Stimulated activated CD4-positive, alpha-beta T cell treated with anti-CD3 and anti-CD28 coated beads, TNF-alpha, amount 100 ng/mL, for 24 hours (primary cell): ENCODE measurements at places on chromosomes 16 and 17.

- peak; percentile 14 for DNase-seq
Measured at GRCh38 chr17:751269-752001, 629 bp downstream of the GEMIN4 start.

GRCh38 chr17:36679815-36680467, 78.6 kb downstream of the MRM1 start:
- DNase-seq = no peak

DNA sequence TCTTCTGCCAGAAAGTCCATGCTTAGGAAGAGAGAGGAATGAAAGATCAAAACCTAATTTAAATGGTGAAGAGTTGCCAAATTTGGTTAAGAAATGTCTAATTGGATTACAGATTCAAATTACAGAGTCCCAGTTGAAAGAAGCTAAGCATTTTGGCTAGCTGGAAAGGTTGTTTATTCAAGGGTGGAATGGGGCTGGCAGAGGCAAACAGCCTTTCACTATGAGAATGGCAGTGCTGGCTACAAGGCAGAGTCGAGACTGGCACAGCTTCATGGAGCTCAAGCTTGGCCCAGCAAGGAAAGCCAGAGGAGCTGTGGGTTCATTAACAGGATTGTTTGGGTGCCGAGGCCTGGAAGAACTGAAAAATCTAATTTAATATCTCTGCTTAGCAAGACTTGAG, 13.6 kb downstream of the MAP3K3 start:
- no peak for DNase-seq

DNA sequence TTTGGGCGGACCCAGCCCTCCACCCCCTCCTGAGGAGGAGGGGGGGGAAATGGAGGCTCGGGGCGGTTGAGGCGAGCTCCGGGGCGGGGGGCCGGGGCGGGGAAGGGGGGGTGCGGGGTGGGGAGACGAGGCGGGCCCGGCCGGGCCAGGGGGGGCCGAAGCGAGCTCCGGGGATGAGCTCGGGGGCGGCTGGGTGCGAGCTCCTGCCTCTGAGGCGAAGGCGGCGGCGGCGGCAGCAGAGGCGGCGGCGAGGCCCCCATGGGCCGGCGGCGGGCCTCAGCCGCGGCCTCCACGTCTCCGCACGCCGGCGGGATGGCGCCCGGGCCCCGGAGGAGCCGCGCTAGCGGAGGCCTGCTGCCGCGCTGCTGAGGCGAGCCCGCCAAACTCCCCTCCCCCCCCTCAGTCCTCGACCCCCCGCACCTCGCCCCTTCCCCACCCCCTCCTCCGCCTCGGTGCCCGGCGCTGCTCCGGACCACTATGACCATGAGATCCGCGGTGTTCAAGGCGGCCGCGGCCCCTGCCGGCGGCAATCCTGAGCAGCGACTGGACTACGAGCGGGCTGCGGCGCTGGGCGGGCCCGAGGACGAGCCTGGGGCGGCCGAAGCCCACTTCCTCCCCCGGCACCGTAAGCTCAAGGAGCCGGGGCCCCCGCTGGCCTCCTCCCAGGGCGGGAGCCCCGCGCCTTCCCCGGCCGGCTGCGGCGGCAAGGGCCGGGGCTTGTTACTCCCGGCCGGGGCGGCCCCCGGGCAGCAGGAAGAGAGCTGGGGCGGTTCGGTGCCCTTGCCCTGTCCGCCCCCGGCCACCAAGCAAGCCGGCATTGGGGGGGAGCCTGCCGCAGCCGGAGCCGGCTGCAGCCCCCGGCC, 596 bp downstream of the MSL1 start:
- DNase-seq = no peak

- no peak for DNase-seq
Measured at GRCh38 chr17:56440419-56440818, 153.1 kb upstream of the NOG start.

GRCh38 chr17:3888343-3889171, 4.3 kb downstream of the CAMKK1 start:
- no peak for DNase-seq

GRCh38 chr17:15247891-15248529, 17.1 kb downstream of the PMP22 start:
- no peak for DNase-seq

- DNase-seq = peak; percentile 52
Measured at GRCh38 chr17:18184143-18185031, 759 bp downstream of the ALKBH5 start.

DNA sequence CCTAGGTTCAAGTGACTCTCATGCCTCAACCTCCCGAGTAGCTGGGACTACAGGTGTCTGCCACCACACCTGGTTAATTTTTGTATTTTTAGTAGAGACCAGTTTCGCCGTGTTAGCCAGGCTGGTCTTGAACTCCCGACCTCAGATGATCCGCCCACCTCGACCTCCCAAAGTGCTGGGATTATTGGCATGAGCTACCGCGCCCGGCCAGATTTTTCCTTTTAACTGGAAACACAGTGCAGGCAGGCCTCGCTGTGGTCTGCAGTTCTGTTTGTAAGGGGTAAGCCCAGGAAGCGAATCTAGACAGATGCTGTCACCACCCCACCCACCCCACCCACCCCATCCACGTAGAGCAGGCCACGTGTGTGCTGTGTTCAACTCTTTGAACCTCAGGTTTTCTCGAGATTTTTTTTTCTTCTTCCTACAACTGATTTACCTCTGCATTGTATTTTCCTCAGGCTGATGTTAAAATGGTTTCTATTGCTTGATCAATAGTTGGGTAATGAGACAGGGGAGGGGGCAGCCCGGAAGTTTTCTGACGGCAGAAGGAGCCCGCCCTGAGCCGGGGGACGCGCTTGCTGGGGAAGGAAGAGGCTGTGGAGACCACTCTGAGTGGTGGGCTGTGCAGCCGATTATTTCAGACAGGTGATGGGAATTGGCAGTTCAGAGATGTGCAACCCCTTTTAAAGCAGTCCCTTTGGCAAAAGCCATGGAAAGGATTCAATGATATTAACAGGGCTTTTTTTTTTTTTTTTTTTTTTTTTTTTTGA, 72.9 kb downstream of the DNAH17 start:
- no peak for DNase-seq

DNA sequence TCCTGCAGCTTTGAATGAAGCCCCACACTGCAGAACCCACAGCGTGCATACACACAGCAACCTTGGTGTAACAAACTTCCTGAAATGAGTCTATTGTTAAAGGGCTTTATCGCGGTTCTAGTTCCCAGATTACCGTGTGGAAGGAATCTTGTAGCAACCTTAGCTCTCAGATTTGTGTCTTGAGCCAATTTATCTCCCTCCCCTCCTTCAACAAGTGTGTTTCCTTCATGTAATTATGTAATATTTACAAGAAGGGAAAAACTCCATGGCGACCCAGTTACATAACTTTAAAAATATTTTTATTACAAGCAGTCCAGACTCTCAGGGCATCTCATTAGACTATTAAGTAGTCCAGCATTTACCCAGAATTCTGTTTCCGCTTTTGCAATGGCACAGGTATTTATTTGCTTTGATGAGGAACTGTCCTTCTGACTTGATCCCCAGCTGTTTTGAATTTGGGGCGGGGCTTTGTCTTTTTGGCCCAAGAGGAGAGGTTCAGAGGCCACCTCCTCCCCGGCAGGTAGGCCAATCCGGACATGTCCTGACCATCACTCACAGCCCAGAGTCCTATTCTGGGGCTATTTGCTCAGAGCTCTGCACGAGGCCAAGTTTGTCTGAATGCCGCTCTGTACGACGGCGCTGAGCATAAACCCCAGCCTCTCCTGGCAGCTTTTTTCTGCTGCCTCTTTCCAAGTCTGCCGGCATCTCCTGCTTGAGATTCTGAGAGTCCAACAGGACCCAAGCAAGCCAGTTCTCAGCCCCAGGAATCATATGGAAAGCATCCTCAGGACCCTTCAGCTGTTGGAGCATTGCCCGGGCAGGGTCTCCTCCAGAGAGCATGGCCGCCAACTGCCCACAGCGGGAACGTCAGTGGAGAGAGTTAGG, 35.6 kb downstream of the CLEC16A start:
- DNase-seq = no peak

- DNase-seq = peak; percentile 44
Measured at GRCh38 chr16:69566240-69566980, 644 bp downstream of the NFAT5 start.

DNA sequence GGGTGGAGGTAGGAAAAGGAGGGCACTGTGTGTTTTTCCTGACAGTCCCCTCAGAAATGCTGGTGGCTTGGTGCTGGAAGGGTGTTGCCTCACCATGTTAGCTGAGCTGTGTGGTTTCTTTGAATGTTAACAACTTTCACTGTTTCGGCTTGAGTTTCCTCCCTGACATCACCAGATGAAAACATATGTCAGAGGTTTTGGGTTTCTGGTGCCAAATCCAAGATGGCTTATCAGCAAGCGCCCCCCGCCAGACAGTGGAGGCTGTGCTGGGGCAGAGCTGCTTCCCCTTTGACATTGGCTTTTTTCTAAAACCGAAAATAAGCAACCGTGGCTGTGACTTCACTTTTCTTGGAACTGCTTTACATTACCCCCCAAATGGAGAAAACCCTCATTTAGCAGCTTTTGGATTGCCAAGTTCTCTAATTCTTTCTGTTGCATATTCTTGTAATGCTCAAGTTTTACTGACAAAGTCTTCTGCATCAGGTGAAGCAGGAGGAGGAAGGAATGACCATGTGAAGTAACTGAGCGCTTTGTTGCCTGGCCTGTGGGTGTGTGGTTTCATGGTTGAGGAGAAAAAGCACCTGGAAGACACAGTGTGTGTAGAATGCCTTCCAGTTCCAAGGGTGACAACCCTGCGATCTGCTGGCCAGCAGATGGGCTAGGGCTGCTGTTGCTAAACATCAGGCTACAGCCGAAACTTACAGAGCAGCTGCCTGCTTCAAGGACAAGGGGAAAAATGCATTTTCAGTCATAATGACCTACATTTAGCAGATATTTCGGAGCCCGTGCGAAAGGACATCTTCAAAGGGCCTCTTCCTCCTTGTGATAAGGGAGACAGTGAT, 9.7 kb downstream of the RMI2 start:
- peak; percentile 54 for DNase-seq

DNA sequence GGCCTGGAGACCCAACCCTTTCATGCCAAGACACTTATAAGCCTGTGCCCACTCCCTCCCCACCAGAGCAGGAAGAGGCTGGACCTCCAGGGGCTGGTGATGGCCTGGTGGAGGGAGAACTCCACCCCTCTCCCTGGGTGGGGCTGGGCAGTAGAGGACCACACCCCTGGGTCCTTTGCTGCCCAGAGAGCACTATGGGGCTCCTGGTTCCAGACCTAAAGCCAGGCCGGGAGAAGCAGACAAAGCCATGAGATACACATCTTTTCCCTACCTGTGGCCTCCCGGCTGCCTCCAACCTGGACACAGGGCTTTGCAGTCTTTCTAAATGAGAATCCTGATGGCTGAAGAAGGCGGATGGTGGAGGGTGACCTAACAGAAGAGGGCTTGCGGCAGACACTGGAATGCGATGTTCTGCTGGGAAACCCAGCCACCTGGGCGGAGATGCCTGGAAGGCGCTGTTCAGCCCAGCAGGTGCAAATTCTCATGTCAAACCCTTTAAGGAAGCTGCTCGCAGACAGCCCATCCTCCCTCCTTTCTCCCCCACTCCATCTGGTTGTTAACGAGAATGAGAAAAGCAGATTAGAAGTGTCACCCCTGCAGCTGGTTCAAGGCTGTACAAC, 43.9 kb upstream of the KIFC3 start:
- DNase-seq = no peak

DNA sequence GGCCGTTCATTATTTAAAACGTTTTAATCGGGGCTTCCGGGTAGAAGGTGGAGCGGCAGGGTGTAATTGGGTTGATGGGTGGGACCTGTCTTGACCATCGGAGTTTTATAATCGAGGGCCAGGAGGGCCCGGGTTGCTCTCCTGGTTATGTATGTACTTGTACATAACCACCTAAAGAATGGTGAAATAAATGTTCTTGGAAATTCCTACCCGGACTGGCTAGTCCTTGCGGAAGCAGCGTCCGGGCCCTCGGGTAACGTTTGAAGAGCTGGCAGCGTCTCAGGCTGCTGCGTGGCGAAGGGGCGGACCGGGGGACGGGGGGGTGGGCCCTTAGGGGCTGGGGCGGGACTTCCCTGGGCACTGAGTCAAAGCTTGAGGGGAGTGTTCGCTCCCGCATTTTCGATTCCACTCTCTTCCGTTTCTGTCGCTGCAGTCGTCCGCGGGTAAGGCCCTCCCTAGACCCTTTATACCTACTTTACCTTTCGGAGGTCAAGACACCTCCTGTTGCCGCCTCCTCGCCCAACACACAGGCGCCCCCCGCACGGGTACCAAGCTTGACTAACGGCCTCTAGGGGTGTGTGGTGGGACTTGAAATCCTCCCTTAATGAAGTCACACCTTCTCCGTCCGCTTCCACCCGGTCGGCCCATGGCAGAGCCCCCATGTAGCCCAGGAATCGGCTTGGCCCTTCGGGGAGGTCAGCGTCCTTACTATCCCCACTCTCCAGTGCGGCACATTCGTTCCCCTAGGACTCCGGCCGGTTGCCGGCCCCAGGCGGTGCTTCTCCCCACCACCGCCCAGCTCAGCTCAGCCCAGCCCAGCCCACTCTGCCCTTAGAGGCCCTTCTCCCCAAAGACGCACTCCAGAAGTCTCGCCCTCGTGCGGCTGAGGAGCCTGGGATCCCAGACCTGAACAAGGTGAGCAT, at the start of gene TMEM106A:
TMEM106A (plus strand) TSS at position 396 of the 923 bp plus-strand sequence. CDS start 1,167 bp downstream, outside the sequence.
- peak; percentile 47 for DNase-seq

DNA sequence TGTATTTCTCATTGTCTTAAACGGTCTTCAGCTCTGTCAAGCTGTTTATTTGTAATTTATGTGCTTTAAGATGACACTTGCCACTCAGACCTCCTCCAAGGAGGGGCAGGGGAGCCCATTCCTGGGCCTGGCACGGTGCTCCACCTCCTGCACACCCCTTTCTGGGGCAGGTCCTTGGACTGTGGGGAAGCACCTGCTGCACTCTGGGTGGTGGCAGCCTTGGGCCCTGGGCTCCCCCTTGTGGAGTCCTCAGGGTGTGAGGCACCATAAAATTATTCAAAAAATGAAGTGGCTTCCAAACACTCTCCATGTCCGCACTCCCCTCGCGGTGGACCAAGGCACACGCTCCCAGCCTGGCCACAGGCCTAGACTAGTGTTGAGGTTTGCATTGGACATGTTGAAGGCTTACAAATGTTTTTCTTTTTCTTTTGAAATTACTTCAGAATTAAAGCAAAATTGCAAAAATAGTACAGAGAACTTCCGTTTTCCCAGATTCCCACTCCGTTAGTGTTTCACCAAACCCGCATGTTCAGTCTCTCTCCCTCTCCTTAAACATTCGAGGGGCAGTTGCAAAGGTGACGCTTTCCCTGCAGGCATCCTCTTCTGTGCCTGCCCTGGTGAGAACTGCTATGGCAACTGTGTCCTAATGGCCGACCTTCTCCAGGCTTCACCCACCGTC, 32.4 kb downstream of the FOXK2 start:
- peak; percentile 57 for DNase-seq

GRCh38 chr16:22308824-22309520, 11.8 kb downstream of the POLR3E start:
- no peak for DNase-seq

GRCh38 chr17:48816774-48817590, at the start of gene TTLL6:
TTLL6 (minus strand) TSS chr17:48817229; CDS start chr17:48817072, 157 bp downstream.
- DNase-seq = peak; percentile 60

DNA sequence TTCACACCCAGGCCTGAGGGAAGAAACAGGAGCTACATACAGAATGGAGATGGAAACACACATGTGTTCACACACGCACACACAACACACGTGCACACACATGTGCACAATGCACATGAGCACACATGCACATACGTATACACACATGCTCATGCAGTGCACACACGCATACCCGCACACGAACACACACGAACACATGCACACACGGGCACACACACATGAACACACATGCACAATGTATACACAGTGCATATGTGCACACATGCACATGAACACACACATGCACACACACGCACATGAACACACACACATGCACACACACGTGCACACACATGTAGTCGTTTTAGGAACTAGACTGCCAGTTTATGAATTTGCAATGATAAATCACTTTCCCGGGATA, 49.3 kb upstream of the CDR2 start:
- no peak for DNase-seq
